ENCODE measurements at places on chromosomes 4 and X.
A peak's percentile ranks its signal among the peaks of the same experiment; 100 is the strongest.

DNA sequence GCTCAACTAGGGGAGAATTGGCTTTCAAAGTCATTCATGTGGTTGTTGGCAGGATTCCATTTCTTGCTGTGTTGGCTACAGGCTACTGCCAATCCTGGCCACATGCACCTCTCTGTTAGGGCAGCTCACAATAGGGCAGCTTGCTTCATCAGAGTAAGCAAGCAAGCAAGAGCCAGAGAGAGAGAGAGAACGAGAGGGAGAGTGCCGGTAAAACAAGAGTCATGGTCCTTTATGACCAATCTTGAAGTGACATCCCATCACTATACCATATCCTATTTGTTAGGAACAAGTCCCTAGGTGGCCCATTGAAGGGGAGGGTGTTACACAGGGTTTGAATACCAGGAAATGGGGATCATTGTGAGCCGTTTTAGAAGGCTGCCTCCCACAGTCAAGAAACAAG, 33.0 kb upstream of the TLR2 start:
- no peak for DNase-seq

- DNase-seq, result peak; percentile 92
Measured at GRCh38 chrX:13652850-13653693, at the start of gene TCEANC. Gene TCEANC (plus strand): TSS chrX:13653141. CDS start chrX:13662509, 9,368 bp downstream.

DNA sequence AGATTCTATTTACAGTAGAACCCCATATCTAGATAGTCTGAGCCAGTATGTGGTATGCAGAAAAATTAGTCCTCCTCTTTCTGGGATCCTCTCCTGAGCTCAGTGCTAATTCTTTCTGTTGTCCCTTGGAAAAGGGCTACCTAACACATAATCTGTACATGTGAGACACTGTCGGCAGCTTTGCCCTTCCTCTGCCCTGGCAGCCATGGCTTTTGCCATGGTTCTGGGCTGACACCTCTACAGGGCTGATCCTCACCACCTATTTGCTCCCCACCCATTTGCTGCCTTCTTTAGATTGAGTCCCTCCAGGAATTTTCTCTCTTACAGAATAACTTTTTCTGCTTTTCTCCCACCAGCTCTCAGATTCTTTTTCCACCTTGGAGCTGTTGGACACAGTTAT, 64.7 kb upstream of the MAP9 start:
- DNase-seq, result no peak

- DNase-seq, result no peak
Measured at GRCh38 chr4:156201050-156201449, 247.4 kb upstream of the CTSO start.

DNA sequence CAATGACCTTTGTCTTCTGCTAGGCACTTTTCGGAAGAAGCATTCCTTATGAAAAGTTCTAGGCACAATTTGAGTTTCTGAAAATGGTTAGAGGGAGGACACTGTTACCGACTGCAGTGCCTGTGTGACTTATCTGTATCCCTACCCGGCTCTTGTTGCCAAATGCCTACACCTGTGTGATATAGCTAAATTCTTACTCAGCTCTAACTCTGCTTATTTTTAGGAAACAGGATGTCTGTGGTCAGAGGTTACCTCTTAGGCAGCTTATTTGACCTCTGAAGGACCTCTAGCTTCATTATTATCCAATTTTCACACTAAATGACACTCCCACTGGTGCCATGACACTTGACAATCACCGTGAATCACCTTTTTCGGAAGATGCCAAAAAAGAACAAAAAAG, 561.1 kb upstream of the SMIM31 start:
- DNase-seq, result no peak

DNA sequence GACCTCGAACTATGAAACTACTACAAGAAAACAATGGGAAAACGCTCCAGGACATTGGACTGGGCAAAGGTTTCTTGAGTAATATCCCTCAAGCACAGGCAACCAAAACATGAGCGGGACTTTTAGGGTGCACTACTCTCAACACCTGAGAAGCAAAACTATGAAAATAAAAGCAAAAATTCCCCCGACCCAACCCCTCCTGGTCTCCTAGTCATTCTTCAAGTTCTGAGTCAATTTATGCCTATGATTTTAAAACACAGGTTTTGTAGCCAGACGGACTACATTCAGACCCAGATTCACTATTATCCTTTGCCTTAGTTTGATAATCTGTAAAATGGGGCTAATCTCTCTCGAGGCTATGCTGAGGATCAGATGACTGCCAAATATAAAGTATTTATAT, 97.0 kb downstream of the SOWAHB start:
- DNase-seq, result no peak

- DNase-seq, result no peak
Measured at GRCh38 chrX:6120329-6120728, 108.3 kb downstream of the NLGN4X start.

DNA sequence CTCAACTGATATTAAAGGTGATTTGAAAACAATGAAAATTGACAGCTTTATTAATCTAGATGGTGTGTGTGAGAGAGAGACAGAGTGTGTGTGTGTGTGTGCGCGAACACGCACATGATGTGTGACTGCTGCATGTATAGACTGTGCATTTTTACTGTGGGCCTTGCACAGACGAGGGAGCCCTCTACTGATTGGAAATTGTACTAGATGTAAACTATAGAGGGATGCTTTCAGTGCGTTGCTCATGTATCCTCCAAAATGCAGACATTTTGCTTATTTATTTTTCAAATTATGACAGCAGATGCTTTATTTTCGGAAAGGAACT, 168.4 kb upstream of the GK2 start:
- DNase-seq, result no peak

GRCh38 chr4:129393976-129394375, 298.0 kb downstream of the C4orf33 start:
- DNase-seq, result no peak

- no peak for DNase-seq
Measured at GRCh38 chr4:67926485-67926884, 36.8 kb downstream of the TMPRSS11A start.

DNA sequence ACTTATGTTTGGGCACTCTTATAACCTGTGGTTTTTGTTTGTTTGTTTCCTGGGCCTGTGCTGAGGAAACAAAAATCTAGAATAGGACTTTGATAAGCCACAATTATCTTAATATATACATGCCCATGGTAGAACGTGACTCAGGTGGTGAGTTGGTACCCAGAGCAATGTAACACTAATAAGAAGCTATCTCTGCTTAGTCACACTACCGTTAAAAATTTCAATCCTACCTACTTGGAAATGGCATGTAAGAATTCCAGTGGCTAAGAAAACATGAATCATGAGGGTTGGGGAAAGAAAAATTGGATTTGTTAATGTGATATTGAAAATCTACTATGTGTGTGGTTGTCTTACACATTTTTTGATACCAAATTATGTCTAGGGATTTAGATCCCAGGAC, 30.5 kb upstream of the ADGRG2 start:
- peak; percentile 59 for DNase-seq

DNA sequence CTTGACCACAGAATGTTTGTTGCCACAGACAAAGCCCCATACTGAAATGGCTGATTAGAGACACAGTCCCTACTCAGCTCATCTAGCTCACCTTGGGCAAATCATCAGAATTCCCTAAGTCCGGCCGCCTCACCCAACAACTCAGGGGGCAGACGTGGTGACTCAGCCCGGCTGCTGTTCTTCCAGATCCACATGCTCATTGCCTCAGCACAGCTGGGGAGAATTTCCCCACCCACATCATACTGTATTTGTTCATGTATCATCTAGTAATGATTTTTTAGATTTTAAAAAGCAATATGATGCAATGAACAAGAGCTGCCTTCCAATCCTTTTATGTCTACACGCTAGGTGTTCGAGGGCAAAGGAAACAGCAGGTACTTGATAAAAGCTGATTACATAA, 333.8 kb upstream of the TENM3 start:
- no peak for DNase-seq

DNA sequence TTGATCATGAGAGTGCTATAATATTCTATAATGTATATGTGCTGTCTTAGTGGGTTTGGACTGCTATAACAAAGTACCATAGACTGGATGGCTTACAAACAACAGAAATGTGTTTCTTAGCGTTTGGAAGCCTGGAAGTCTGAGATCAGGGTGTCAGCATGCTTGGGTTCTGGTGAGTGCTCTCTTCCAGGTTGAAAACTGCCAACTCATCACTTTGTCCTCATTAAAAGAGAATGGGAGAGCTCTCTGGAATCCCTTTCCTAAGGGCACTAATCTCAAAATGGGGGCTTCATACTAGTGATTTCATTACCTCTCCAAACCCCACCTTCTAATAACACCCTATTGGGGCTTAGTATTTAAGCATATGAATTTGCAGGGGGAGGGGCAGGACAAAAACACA, 33.5 kb upstream of the KCNIP4 start:
- DNase-seq, result no peak

- DNase-seq, result no peak
Measured at GRCh38 chrX:132483488-132483887, 5.3 kb downstream of the MBNL3 start.

- DNase-seq, result no peak
Measured at GRCh38 chrX:38627683-38628082, 66.3 kb downstream of the TSPAN7 start.

DNA sequence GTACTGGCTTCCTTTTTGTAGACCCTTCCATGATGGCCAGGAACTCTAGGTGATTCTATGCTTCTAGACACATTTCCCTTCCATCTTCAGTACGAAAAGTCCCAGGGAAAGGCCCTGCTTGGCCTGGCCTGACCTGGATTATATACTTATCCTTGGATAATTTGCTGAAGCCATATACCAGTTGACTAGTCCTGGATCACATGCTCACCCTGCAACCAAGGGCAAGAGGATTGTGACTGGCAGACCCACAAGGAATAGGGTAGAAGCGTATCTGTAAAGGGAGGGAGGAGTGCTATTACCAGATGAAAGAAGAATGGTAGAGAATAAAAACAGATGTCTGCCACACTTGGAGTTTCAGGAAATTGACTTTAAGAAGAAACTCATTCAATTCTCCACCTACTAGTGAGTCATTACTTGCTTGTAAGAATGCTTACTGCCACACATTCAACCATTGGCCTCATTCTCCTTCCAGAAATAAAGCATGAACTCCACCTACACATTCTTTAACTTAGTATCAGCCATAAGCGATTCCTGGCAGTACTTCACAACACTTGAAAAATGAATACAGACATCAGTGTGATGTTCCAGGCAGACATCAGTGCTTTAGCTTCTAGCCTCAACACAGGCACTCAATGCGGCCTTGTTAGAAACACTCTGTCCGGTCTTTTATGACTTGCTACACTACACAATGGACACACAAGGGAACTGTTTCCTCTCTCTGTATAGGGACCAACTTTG, 141.8 kb downstream of the CBR4 start:
- DNase-seq, result peak; percentile 56

DNA sequence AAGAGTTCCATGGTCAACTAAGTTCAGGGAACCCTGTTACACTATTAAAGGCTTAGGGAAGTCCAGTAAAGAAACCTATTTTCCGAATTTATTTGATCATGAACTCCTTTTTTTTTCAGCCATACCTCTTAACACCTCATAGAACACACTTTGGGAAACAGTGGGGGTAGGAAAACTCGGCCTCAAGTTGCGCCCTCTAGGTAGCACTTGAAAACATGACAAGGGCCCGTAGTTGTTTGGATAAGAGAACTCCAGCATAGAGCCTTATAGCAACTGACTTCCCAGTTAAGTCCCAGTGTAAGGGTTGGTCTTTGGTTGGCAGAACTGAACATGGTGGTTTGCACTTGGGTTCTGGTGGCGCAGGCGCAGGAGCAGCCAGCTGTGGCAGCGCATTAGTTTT, 14.4 kb downstream of the OGT start:
- DNase-seq, result no peak

GRCh38 chr4:128221586-128221985, 66.0 kb downstream of the PGRMC2 start:
- no peak for DNase-seq

- DNase-seq, result no peak
Measured at GRCh38 chrX:18252644-18253359, 32.1 kb upstream of the BEND2 start.

- no peak for DNase-seq
Measured at GRCh38 chrX:154436374-154436982, 476 bp upstream of the GDI1 start.

DNA sequence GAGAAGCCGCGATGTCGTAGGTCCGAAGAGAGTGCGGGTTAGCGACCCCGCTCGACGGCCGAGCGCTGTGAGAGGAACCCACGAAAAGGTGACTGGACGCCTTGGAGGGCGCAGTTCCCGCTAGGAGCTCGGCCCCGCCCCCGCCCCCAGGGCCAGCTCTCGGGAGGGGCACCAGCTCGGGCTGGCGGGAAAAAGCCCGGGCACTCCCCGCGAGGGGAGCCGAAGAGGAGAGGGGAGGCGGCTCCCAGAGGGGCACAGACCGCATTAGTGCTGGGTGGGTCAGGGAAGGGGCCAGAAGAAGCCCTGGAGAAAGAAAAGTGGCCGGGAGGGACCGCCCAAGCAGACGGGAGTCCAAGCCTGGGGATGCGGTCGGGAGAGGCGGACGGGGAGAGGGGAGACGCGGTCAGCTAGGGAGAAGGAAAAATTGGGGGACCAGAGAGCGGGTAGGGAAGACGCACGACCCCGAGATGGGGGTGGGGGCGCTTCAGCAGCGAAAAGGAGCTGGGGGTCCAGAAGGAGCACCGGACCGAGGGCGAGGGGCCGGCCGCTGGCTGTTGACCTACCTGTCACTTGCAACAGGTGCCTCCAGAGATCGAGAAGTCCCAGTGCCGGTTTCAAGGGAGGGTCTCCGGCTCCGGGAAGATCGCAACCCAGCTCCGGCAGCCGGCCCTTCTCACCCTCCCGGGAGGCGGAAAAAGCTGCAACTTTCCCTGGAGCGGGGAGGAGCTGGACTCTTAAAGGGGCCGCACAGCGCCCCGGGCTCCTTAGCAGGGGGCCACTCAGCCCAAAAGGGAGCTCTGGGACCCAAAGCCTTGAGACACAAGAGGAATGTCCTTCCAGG, at the start of gene SYTL4:
SYTL4 (minus strand) TSS at position 681 of the 841 bp plus-strand sequence. CDS start 30,084 bp downstream, outside the sequence.
- no peak for DNase-seq

DNA sequence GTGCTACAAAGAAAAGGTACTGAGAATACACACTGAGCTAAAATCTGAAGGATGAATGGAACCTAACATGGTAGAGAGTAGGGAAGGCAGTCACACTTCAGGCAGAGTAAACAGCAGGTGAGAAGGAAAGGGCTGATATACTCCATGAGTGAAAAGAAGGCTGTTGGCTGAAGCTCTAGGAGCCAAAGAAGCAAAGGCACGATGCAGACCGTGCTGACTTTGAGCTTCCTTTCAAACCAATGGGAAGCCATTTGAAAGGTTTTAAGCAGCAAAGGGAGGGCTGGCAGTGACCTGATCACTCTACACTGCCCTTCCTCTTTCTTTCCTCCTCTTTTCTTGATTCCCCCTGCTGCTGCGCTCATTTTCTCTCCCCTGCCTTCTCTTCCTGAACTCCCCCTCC, 66.4 kb downstream of the TMEM154 start:
- no peak for DNase-seq

GRCh38 chr4:114466299-114466698, 132.3 kb upstream of the UGT8 start:
- DNase-seq, result no peak

DNA sequence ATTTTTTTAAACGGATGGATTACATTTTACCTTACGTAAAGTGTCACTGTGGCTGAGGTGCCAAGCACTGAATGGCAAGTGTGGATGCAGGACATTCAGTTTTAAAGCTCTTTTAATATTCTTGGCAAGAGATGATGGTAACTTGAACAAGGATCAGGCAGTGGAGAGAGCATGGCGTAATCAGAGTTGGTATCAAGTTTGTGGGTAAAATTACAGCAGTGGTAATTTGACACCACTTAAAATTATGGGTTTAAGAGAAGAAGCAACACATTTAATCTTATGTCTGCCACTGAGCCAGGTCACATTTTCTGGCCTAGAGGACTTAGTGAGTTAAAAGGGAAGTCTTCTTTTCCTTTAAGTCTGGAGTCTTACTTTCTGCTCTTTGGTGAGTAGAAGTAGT, 100.5 kb downstream of the NAA11 start:
- no peak for DNase-seq

Measured in NCI-H226 (cell line).